ENCODE measurements at places on chromosomes 3 and 15.

- DNase-seq: no peak
These were observed 55.0 kb downstream of the SETD5 start for GRCh38 chr3:9452417-9452816.

- DNase-seq: no peak
These were observed 18.8 kb upstream of the FAM81A start for GRCh38 chr15:59419170-59419569.

GRCh38 chr3:192826214-192827006, 91.2 kb downstream of the MB21D2 start:
- DNase-seq: no peak

DNA sequence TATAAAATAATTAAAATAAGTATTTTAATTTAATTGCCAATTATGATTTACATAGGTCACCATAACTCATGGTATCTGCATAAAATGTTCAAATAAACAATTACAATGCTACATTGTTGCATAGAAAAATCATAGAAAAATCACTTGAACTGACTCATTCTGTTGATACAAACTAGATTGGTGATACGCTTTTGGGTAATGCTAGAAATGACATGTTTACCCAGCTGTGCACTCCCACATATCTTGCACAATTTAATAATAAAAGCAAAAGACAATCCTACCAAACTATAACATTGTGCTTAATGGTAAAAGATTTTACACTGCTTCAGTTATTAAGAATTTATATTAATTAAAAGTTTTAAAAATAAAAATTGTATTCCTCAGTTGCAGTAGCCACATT, 45.8 kb upstream of the FBXL22 start:
- no peak for DNase-seq

GRCh38 chr3:58414538-58415197, 19.0 kb downstream of the PDHB start:
- no peak for DNase-seq

DNA sequence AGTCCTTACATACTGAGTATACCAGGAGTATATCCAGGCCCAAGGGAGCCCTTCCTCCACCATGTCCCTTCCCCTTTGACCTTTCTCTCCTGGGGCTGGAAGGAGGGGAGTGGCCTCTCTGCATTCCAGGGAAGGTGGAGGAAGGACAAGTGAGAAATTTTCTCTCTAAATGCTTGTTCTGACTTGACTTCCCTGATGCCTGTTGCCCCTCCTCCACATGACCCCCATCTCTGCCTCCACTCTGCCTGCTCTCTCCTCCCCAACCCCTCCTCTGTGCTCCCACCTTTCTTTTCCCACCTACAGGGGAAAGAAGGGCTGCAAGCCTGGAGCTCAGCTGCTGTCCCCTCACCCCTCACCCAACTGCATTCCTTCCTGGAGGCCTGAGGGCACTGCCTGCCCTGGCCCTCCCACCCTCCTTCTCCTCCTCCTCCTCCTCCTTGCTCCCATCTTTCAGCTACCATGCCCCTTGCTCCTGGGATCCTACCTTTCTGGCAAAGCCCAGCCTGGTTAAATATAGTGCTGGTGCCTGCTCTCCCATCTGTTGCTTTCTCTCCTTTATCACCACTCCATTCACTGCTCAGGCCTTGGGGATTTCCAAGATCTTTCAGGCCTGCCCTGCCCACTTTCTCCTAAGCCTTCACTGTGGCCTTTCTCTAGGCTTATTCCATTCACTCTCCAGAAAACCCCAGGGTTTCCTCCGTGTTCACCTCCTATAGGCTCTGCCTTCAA, 8.5 kb upstream of the DAG1 start:
- DNase-seq: no peak

DNA sequence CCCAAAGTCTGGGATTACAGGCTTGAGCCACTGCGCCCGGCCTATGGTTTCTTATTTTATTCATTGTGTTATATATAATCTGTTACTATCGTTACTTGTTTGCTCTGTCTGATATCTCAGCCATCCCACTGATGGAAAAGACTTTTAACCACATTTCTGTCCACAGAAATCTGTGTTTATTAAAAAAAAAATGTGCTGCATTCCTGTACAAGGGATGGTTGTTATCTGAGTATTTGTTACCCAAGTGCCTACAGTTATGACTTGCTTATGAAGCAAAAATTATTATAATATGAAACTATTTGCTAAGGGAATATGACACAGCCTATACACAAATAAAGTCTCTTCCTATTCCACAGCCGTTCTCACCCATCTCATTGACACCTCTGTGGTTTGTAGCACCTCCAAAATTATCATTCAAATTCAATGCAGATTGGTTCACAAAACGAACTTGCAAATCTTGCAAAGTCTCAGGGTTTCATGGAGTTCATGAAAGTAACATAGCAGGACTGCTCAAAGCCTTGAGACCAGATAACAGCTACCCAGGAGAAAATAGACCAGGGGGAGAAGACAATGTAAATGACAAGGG, 47.4 kb upstream of the UBE2E1 start:
- DNase-seq: no peak

DNA sequence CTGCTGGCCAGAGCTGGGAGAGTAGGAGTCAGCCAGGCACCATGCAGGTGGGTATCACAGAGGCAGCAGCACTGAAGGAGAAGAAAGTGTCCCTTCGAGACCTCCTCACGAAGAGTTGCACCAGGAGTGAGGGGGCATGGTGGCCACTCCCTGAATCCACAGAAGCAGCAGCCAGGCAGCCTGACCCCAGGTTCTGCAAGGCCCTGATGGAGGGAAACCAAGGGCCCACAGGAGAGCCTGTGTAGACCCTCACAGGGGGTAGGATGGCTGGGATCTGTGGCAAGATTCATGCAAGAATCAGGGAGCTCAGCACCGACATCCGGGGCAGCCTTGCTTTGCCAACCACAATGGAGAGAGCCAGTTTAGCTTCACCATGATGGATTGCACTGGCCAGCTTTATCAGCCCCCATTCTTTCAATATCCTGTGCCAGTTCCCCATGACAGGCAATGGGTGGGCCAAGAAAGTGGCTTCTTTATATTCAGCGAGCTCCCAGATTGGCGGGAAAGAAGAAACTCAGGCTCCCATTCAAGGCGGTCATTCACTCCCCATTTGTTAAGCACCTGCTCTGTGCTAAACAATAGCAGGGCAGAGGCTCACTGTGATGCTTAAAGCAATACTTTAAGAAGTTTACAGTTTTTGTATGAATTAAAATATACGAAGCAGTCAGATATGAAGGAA, 33.5 kb upstream of the TBC1D21 start:
- DNase-seq: no peak

GRCh38 chr3:123075359-123075758, 8.5 kb downstream of the PDIA5 start:
- no peak for DNase-seq
